ENCODE measurements at places on chromosomes 3 and 15. TPM values are rescaled to one million over a fixed set of nuclear protein-coding genes. Genes with fewer than 3 reads are reported as not detected.

THRB gene
- total RNA-seq, result not detected

C3orf38 gene
- total RNA-seq, result 36.5 TPM

KLF15 gene
- total RNA-seq, result not detected

OPA1 gene
- 66.4 TPM for total RNA-seq

EPHA3 gene
- total RNA-seq, result not detected

DNA sequence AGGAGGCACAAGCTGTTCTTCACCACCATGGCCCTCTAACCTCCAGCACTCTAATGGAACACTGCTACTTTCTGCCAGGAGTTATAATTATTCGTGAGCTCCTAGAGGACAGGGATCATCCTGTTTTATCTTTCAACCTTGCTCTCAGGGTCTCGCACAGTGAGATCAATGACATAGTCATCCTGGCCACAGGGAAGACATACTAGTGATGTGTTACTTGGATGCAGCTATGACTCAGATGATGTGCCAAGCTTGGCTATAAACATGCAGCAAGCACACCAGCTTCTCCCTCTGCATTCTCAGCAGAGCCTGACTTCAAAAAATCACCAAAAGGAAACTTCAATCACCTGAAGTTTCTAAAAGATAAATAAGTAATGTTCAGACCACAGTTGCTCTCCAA lies 203.8 kb upstream of the HES1 start:
- H3K27ac ChIP-seq, result no peak overlapping the region
- no peak overlapping the region for H3K4me3 ChIP-seq
- peaks cover 43% of the 10 kb centered on the region for H3K27me3 ChIP-seq
- H3K36me3 ChIP-seq, result no peaks in the 10 kb centered on the region
- H3K4me1 ChIP-seq, result peaks cover 12% of the 10 kb centered on the region
- no peak for DNase-seq
